ENCODE measurements at places on chromosomes 6 and 20.

- no peak for DNase-seq
Observed at GRCh38 chr6:71299541-71300470, 11.2 kb downstream of the OGFRL1 start.

DNA sequence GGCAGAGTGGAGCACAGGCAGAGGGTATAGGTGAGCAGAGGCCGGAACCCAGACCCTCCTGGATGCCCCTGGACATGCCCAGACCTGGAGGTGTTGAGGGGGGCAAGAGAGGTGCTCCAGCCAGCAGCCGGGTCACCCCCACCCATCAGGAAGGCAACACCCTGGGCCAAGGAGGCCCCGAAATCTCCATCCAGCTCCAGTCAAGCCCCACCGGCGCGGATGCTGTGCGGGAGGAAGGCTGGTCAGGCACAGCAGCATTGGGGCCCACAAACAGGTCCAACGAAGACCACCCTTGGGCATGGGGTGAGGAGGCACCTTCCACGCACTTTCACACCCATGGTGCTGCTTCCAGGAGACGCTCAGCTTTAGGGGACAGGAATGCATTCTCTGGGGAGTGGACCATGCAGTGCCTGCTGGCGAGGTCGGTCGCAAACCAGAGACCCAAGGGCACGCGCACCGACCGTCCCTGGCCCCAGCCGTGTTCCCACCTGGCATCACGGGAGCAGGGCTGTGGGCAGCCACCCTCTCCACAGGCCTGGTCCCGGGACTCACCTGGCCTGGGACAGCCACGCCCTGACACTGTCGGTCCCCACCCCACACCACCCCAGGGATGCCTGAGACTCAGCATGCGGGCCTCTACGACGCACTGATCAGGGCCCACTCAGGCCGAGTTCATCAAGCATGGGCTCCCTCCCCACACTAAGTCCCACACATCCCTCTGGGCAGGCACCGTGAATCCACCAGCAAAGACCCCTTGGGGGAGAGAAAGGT lies 43.6 kb upstream of the ZBP1 start:
- DNase-seq = no peak

GRCh38 chr6:53526000-53526399 lies 18.9 kb downstream of the GCLC start:
- no peak for DNase-seq

DNA sequence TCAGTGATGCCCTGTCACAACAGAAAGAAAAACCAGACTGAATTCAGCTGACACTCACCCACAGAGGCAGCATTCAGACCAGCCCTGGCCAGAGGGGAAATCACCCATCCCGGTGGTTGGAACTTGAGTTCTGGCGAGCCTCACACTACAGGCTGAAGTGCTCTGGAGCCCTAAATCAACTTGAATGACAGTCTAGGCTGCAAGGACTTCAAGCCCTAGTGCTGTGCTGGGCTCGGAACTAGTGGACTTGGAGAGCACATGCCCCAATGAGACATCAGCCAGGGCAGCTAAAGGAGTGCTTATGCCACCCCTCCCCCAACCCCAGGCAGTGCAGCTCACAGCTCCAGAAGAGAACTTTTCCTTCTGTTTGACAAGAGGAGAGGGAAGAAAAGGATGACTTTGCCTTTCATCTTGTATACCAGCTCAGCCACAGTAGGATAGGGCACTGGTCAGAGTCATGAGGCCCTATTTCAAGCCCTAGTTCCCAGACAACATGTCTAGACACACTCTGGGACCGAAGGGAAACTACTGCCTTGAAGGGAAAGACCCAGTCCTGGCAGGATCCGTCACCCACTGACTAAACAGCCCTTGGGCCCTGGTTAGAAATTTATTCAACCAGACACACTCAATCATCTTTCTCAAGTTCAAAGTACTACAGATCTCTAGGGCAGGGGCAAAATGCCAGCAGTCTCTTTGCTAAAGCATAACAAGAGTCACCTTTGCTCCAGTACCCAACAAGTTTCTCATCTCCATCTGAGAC lies 43.2 kb upstream of the PNRC1 start:
- DNase-seq = no peak

DNA sequence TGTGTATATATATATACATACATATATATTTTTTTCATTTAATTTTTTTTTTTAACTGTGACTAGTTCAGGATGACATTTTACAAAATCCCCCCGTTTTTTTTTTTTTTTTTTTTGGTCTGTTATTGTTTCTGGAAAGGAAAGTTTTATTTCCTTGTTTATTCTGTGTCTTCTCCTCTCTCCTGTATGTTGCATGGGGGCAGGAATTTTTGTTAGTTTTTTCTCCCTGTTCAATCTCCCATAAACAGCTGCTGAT lies 32.4 kb upstream of the TXLNB start:
- DNase-seq = no peak

GRCh38 chr20:33162753-33163152 lies 5.2 kb upstream of the BPIFA2 start:
- DNase-seq = no peak

DNA sequence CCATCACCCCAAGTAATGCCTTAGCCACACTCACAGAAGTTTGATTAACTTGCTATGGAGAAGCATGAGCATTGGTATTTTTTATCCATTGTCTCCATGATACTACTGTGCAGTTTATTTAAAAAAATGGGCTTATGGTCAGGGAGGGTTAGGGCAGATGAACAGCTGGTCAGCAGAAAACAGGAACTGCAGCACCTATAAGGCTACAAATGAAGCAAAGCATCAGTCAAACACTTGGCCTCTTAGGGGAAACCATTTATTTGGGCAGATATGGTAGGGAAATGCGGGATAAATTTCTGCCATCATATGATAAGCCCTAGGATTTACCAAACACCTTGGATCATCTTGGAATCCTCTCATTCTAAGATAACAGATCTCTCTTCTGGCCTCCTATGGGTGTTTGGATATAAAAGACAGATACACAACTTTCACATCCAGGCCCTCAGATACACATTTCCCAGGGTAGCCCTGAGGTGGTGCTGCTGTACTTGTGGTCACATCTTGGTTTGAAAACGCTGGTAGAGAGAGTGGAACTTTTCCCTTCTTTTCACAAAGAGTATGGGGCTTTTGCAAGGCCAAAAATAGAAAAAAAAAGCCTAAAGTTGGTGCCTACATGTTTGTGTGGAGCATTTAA lies 42.8 kb upstream of the AHI1 start:
- DNase-seq = no peak
